ENCODE measurements at places on chromosomes 6 and 20.
A peak's percentile ranks its signal among the peaks of the same experiment; 100 is the strongest.

DNA sequence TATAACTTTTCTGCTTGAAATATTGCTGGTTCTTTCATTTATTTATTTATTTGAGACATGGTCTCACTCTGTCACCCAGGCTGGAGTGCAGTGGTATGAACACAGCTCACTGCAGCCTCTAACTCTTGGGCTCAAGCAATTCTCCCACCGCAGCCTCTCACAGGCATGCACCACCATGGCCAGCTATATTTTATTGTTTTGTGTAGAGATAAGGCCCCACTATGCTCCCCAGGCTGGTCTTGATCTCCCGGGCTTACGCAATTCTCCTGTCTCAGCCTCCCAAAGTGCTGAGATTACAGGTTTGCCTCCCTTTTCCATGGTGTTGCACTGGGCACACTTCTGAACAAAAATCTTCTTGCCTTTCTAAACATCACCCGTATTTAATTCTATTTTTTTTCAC, 39.1 kb upstream of the RNGTT start:
- no peak for DNase-seq

- DNase-seq = no peak
Measured at GRCh38 chr6:164928057-164928727, 381.2 kb downstream of the C6orf118 start.

DNA sequence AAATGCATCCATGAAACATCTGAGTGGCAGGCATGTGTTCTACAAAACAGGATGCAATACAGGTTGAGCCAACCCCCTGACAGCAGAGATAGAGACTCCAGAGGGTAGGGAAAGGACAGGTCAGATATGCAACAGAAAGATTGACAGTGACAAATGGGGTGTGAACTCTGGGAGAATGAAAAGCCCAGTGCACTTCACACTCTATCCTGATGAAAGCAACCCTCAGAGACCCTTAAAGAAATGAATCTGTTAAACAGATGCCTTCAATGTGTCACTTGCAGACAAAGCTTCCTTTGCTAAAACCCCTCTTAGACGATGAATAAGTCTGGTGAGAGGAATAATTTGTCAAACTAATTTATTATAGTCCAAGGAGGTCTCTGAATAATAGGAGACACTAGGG, 89.9 kb downstream of the RFPL4B start:
- DNase-seq = no peak

GRCh38 chr20:59648466-59649070, 44.2 kb downstream of the PHACTR3 start:
- DNase-seq = no peak

- no peak for DNase-seq
Measured at GRCh38 chr6:82917346-82918064, 148.1 kb downstream of the UBE3D start.

DNA sequence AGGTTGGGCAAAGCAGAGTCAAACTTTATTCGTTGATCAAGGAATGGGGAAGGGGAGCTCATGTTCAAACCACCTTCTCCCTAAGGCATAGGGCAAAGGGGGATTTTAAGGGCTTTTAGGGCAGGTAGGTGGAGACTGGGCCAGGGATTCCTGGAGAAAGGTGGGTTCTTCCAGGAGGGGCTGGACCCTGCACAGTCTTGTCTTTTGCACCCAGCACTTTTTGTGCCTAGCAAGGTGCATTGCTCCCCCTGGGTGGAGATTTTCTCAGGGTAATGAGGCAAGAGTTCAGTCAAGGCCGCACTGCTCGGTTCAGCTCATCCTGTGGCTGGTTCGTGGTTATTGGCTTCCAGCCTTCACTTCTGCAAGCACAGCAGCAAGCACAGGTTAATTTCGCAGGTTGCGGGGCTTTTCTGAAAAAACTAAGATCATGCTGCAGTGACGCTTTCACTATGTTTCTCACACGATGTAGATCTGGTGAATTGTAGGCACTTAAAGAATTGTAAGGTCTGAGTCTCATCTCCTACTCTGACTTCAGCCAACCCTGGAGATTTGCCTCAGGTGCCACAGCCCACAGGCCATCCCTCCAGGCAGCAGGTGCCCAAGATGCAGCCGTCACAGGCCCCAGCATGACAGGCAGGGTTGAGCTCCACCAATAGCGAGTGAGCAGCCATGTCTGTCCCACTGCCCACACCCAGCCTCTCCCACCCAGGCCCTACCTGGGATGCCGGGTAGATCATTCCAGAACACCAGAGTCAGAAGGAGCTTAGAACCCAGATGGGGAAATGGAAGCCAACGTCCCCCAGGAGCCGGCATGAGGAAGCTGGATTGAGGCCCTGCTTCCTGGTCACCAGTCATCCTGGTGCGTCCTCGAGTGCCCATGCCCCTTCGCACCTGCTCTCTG, 37.1 kb downstream of the SUN5 start:
- no peak for DNase-seq

DNA sequence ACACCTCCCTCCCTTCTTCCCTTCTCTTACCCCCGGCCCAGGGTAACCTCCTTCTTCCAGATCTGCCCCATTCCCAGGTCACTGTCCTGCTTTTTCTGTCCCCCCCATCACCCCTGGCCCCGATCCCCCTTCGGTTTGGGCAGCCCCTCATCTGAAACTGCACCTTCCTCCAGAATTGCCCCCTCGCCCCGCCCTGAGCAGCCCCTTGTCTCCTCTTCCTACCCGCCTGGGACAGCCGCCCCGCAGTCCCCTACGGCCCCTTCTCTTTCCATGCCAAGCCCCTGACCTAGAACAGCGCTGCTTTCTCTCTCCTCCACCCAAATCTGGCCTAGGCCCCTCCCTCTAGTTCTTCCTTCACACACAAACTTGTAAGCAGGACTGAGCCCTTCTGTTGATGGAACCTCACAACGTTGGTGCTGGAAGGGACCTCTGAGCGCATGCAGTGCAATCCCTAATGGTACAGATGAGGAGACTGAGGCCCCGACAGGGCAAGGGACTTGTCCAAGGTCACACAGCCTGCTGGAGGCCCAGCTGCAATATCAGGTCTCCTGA, 630 bp downstream of the PPP2R5D start:
- DNase-seq = no peak

- no peak for DNase-seq
Measured at GRCh38 chr6:6697620-6698019, 109.1 kb downstream of the LY86 start.

GRCh38 chr6:140561701-140562100, 1187.3 kb upstream of the CITED2 start:
- DNase-seq = no peak

DNA sequence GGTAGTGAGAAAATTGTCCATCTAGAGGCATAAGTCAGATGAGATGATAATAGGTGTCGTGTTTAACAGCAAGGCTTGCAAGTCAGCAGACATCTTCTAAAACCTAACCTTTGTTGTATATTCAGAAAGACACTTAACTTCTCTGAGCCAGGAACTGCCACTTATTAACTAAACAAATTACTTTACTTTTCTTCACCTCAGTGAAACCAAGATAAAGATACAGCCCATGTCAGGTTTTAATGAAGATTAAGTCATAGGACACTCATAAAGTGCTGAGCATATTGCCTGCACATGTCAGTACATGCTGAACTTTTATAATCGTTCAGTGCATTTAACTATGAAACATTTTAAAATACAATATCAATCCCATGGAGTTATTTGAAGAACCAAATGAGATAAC, 286.8 kb downstream of the NKAIN2 start:
- DNase-seq = no peak

DNA sequence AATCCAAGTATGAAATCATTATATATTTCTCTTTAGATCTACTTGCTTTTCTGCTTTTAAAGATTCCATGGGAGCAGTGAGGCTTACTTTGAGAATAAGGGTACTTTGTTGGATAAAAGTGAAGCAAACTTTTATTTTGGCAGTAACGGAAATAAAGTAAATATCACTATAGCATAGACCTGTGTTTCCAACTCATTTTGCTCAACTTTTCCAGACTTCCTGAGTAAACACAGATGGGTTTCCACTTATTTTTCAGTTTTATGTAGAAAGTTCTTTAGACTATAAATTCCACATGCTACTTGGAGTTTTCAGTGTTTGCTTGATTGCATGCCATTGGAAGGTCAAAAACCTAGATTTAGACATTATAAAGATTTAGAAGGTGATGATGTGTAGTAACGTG, 6.2 kb downstream of the STX16 start:
- no peak for DNase-seq

GRCh38 chr20:62941792-62942191, 3.8 kb downstream of the GID8 start:
- no peak for DNase-seq

DNA sequence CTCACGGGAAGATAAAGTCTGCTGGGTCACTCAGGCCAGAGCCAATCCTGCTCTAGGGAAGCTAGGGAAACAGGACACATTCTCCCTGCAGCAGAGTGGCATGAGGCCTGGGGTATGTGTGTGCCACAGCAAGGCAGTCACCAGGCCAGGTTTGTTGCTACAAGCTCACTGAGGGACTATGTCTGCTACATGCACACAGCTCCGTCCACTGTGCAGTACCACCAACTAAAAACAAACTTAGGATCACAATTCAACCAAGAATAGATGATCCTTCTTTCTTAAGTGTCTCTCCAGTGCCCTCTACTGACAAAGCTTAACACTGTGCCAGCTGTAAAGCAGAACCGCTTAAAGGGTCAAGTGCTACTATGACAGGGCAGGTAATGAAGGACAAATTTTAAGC, 192.5 kb downstream of the PTPRK start:
- DNase-seq = no peak

DNA sequence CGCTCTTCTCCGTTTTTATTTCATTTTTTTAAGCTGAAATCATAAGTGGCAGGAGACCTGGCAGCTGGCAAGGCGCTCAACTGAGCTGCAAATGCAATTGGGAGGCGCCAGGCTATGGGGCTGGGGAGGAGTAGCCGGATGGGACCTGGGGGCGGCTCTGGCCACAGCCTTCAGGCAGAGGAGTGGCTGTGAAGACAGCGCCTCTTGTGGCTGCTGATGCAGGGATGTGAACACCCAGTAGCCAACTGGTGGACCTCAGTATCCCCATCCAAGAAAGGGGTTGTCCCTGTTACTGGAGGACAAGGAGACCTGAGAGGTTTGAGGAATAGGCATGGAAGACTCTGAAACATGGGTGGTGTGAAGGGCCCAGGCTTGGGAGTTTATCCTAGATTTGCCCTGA, 12.6 kb downstream of the KCNK17 start:
- DNase-seq = no peak

DNA sequence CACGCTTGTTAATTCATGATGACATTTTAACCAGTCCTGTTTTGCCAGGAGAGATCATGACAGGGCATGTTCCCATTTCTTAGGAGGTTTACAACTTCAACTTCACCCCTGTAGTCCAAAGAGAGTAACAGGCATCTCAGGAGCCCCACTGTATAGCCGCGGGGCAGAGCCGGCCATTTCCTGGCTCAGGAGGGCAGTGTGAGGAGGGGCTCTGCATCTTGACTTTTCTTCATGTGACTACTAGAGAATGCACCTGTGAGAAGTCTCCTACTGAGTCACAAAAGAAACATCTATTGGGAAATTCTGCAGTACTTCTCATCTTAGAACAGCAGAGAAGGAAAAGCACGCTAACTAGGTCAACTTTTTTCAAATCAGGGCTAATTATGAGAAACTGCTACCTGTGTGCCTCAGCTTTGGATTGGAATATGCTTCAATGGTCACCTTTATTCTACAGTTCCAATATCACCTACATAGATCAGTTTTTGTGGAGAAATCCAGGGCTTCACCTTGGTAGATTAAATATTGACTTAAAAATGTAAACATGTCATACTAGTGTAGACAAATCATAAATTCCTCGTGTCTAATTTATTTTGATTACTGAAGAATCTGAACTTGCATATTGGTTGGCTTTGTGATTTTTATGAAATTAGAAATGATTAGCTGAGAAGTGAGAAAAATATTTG, 28.6 kb upstream of the SIM1 start:
- DNase-seq = no peak

GRCh38 chr6:69973138-69973537, 106.8 kb downstream of the COL19A1 start:
- no peak for DNase-seq

DNA sequence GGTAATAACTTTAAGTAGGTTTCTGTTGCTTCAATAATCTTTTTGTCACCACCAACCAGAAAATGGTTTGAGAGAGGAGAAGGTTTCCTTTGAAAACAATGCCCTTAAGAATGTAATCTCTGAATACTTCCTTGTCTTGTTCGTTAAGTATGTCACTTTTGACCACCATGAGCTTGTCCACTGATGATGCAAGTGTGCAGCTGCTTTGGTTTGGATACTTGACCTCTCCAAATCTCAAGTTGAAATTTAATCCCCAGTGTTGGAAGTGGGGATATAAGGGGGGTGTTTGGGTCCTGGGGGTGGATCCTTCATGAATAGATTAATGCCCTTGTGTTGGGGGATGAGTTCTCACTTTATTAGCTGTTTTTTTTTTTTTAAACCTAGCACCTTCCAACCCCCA, 985.4 kb downstream of the EPHA7 start:
- DNase-seq = no peak

DNA sequence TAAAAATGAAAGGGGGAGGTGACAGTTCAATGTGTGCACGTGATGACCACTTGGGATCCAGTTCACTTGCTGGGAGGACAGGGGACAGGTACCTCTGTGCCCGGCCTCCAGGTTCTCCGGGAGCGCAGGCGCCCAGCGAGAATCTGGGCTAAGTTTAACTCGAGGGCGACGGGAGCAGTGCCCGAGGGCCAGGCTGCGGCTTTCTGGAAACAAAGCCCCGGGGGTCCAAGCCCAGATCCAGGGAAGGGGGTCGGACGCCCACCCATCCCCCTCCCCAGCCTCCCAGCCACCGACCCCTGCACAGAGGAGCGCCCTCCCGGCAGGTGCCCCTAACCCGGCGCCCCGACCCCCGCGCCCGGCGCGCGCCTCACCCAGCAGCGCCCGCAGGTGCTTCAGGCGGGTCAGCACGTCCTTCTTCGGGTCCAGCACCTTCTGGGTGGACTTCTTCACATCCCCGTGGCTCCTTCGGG, 405 bp downstream of the RALGAPA2 start:
- peak; percentile 35 for DNase-seq

DNA sequence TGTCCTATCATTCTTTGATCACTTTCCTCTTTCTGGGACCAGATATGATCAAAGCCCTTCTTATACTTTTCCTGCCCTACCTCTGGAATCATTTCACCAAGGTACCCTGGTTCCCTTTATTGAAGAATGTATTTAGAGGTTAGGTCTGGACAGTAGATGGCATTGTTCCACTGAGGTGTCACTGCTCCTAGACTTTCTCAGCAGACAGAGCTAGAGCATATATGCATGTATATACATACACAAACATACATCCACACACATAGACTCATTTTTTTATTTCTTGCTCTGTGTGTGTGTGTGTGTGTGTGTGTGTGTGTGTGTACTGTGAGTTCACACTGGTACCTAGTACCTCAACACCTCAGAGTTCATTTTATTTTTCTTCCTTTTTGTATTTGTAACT, 40.9 kb downstream of the PTPRA start:
- DNase-seq = no peak

DNA sequence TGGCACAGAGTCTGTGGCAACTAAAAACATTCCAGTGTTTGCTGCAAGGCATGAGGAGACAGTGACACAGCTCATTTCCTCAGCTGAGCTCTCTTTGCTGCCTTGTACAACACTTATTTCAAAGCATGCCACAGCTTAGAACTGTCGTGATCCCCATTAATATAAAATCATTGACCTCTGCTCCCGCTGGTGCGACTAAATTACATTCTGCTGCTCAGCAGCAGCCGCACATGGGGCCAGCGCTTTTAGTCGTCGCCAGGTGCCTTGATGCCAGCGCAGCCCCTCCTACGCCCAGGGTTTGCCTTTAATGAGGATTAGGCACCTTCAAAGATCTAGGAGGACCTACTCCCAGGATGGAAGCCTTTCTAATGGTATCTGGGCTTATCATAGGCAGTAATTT, 717.9 kb upstream of the POU3F2 start:
- no peak for DNase-seq

- no peak for DNase-seq
Measured at GRCh38 chr6:116536216-116536621, 9.3 kb downstream of the TRAPPC3L start.

GRCh38 chr6:110063594-110064263, 85.6 kb downstream of the GPR6 start:
- no peak for DNase-seq
